ENCODE measurements at places on chromosomes 3 and 15.

- no peak for DNase-seq
These were observed 53.0 kb downstream of the CMTM6 start for GRCh38 chr3:32449691-32450090.

GRCh38 chr15:70093070-70093469 lies 4.6 kb downstream of the TLE3 start:
- no peak for DNase-seq

DNA sequence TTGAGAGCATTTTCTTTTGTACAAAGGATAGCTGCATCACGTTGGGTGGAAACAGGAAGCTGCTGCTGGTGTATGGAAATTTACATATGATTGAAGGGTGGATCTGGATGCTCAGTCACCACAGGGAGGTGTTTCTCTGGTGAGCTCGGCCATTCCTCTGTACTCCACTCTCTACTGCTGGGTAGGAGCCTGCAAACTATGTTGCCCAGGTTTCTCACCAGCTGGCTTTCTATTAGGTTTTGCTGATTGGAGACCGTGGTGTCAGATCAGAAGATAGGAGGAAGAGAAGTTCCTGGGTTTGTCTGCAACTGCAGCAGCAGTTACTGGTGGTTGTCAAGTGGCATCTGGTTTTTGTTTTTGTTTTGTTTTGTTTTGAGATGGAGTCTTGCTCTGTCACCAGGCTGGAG lies 61.7 kb downstream of the TAMM41 start:
- DNase-seq: no peak

GRCh38 chr3:98048586-98048985 lies 13.5 kb upstream of the GABRR3 start:
- no peak for DNase-seq

- no peak for DNase-seq
These were observed 938.4 kb downstream of the MCTP2 start for GRCh38 chr15:95169541-95170459.
